ENCODE measurements at places on chromosomes 2 and 18.
A peak's percentile ranks its signal among the peaks of the same experiment; 100 is the strongest.

- no peak for DNase-seq
Measured at GRCh38 chr2:128389388-128390086, 70.9 kb upstream of the HS6ST1 start.

- no peak for DNase-seq
Measured at GRCh38 chr2:16126517-16127275, 186.3 kb downstream of the MYCN start.

- DNase-seq: no peak
Measured at GRCh38 chr2:120992791-120993555, 257.3 kb downstream of the GLI2 start.

GRCh38 chr2:160249876-160250275 is 49.8 kb upstream of the ITGB6 start:
- DNase-seq: no peak

DNA sequence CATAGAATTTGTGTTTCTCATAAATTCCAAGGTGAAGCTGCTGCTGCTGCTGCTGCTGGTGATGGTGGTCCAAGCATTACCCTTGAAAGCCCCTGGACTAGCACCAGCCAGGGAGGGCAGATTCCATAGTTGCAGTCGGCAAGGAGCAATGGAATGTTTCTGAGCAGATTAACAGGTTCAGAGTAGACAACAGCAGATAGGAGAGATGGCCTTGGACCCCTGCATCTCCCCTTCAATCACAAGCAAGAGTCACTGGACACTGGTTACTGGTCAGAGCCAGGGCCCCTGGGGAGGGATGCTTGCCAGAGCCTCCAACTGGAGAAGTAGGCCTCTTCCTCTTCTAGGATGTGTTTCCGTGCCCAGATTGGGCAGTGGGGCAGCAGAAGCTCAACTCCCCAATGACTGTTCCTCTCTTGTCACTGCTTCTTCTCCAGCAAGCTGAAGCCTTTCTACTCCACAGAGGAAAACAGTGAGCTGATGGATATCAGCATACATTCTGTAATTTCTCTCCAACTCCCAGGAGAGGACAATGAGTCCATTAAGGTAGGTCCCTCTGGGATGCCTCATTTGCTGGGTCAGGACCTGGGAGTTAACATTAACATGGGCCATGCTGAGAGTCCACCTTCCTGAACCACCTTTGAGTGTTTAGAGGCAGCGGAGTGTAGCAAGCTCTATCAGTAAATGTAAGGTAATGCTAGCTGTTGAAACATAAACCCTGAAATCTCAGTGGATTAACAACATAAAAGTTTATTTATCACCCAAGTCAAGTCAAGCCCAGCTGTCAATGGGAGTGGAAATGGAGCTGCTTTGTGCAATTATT is 35.3 kb downstream of the MROH2A start:
- DNase-seq: no peak

DNA sequence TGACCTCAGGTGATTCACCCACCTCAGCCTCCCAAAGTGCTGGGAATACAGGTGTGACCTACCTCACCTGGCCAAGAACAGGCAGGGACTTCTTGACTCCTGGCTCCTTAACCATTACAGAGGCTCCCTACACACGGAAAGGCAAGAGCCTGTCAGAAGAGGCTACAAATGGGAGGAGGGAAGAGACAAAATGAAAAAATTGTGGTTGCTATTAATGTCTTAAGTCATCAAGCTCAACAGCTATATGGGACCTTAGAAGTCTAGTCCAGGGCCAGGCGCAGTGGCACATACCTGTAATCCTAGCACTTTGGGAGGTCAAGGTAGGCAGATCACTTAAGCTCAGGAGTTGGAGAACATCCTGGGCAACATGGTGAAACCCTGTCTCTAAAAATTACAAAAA is 11.5 kb upstream of the FAM124B start:
- no peak for DNase-seq

GRCh38 chr2:98607741-98608115 is 584 bp downstream of the COA5 start:
- DNase-seq: no peak

GRCh38 chr2:96856776-96857666 is 795 bp downstream of the ANKRD39 start:
- no peak for DNase-seq

- DNase-seq: no peak
Measured at GRCh38 chr2:53630026-53630606, 137.5 kb upstream of the CHAC2 start.

DNA sequence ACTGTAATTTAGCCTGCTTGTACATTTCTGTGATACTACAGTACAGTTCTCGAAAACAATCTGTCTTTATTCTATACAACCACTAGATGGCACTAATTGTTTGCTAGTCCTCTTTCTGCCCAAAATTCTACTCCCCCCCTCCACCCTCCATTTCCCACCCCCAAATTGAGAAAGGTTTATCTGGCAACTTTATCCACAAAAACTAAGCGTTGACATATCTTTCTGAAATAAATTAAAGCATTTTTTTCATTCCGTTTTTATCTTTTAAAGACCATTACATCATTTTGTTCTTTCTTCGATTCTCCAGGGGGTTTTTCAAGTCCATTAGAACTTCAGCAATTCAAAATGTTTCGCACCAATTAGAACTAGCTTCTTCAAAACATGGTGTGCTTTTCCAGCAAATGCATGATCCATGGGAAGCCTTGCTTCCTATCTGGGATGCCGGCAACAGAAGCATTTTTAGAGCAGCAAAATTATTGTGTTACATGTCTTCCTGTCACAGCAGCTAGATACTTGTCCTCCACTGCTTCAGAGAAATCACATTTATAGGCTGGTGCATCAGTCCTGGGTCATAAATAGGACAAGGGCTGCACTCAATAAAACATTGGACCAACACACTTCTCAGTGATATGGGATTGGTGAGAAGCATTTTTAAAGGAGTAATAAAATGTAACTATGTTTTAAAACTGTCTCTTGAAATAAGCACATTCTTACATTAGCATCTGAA is 241.3 kb downstream of the PAX3 start:
- DNase-seq: no peak

- no peak for DNase-seq
Measured at GRCh38 chr18:74633652-74634352, 36.1 kb downstream of the ZNF407 start.

- DNase-seq: no peak
Measured at GRCh38 chr2:132478461-132479105, 62.0 kb downstream of the GPR39 start.

DNA sequence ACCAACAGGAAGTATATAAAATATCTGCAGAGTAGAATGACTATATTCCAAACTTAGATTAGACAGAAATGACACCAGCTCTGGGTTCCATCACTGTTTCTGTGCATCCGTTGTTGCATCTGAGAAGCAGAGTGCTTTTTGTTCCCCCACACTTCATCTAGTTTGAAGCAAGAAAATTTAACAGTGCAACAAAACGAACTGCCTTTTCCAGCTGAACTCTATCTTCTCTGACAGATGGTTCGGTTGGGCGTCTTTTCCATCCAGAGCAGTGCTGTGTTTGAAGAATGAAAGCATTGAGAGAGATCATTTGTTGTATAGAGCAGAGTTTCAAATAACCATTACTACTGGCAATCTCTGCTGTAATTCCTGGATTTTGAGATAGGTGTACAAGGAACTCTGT is 757.5 kb downstream of the DPP10 start:
- no peak for DNase-seq

DNA sequence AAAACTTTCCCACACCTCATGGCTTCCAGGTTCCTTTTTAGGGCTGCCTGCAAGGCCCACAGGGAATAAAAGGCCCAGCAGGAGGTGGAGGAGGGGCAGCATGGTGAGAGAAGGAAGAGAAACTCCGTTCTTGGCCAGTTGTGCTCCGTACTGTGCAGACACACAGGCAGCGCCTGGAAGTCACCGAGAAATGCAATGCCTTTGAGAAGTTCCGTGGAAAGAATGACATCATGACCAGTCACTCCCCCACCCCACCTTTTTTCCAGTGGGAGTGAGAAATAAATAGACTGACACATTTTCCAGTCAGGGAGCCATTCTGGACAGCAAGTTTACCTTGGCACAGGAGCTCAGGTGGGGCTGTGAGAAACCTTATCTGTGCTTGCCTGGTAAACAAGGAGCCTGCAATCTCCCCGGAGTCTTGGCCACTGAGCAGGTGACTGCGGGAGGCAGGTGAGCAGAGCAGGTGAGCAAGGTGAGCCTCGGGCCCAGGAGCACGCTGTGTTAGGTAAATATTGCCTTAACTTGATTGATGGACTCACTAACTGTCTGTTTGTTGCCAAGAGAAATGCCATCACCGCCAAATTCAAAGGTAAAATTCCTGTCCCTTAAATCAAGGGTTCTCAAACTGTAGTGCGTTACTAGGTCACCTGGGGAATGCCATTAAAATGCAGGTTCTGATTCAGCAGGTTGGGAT is 13.5 kb upstream of the LBH start:
- DNase-seq: no peak

GRCh38 chr18:22106536-22107292 is 62.7 kb upstream of the GATA6 start:
- DNase-seq: no peak

- DNase-seq: peak; percentile 46
Measured at GRCh38 chr2:57796527-57796926, 250.1 kb upstream of the VRK2 start.
